Myocyte (in vitro differentiated cells): ENCODE measurements at places on chromosomes 12 and 14. TPM values are rescaled to one million over a fixed set of nuclear protein-coding genes. Genes with fewer than 3 reads are reported as not detected.

Gene TAS2R50
- total RNA-seq, result 0.62 and 1.5 TPM in 2 replicates

Gene TSPAN11
- 0.16 TPM in 2 replicates for total RNA-seq

Gene RNFT2
- 1.0 and 2.4 TPM in 2 replicates for total RNA-seq

Gene MANSC1
- 0.10 and 0.21 TPM in 2 replicates for total RNA-seq

Gene TEX52
- total RNA-seq, result not detected in 2 replicates

Gene RNASE3
- total RNA-seq, result not detected in 2 replicates

Gene ZC2HC1C
- total RNA-seq, result 0.52 and 1.6 TPM in 2 replicates

Gene GLT1D1
- not detected in 2 replicates for total RNA-seq

Gene PHC1
- 12.6 TPM in 2 replicates for total RNA-seq

Gene PTGDR
- 0.16 TPM in 1 of 2 replicates, not detected in the other for total RNA-seq

Gene RBP5
- not detected in 2 replicates for total RNA-seq

Gene ATG14
- 14.9 and 15.3 TPM in 2 replicates for total RNA-seq

Gene EIF2S3B
- 0.62 and 0.83 TPM in 2 replicates for total RNA-seq

Gene DCP1B
- 21.4 and 22.5 TPM in 2 replicates for total RNA-seq

Gene PRB3
- not detected in 2 replicates for total RNA-seq

Gene AGAP2
- 9.8 and 30.2 TPM in 2 replicates for total RNA-seq

Gene DEPDC4
- 0.26 TPM in 1 of 2 replicates, not detected in the other for total RNA-seq

Gene GUCY2C
- not detected in 2 replicates for total RNA-seq

Gene INHBC
- total RNA-seq, result not detected in 2 replicates
